ENCODE measurements at places on chromosomes 5 and 9.

DNA sequence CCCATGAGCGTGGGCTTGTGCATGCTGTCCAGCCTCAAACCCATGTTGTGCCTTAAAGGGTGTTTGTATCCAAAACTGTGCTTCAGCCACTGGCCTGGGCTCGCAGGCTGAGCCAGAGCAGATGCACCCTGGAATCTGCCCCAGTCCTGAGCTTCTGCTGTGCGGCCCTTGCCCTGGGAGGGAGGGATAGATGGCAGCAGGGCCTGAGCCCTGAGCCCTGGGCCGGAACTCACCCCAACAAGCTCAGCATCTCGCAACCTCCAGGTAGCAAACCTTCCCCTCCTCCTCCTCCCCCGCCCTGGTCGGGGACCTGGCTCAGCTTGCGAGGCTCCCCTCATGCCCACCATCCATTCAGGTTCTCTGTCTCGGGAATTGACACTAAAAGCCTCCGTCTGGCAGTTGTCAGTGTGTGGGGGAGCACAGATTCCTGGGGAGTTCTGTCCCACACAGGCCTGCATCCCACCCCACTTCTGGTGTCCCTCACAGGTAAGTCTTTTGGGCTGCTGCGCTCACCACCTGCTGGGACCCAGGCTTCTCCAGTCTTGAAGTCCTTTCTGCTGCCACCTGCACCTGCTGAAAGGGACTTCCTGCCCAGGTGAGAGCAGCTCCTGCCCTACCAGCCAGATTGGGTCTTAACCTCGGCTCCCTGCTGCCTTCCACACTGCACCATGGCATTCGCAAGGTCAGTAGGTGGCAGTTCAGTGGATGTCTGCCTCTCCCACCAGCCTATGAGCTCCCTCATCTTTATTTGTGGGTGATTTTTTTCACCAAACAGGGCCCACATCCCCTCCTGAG lies 55.2 kb upstream of the OLFM1 start:
- no peak for DNase-seq

DNA sequence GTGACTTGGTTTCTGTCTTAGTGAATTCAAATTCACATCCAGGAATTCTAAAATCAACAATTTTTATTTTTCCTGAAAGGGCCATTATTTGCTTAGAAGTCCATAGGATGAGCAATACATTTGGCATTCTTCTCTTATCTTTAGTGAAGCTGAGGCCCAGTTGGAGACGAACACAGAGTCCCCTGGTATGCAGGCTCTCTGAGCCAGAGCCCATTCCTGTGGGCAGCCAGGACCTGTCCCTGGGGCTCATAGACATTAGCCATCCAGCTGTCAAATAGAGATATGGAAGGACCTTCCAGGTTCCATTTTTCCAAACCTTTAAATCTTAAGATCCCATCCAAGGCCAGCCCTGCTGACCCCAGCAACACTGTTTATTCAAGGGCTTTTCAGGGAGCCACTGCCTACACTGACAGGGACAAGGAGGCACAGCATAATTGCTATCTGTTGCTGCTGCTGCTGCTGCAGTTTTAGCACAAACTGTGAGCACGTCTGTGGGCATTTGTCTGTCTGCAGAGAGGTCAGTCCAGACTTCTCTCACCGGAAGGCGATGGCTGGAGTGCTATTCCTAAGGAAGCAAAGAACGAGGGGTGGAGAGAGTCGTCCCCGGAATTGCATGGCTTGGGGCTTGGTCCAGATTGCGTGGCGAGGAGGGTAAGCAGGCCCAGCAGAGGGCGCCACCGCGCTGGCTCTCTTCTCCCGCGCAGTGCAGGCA lies 639.0 kb downstream of the CCDC171 start:
- DNase-seq, result peak; percentile 16

- DNase-seq, result no peak
These were observed 30.9 kb downstream of the S1PR3 start for GRCh38 chr9:89022001-89022759.

DNA sequence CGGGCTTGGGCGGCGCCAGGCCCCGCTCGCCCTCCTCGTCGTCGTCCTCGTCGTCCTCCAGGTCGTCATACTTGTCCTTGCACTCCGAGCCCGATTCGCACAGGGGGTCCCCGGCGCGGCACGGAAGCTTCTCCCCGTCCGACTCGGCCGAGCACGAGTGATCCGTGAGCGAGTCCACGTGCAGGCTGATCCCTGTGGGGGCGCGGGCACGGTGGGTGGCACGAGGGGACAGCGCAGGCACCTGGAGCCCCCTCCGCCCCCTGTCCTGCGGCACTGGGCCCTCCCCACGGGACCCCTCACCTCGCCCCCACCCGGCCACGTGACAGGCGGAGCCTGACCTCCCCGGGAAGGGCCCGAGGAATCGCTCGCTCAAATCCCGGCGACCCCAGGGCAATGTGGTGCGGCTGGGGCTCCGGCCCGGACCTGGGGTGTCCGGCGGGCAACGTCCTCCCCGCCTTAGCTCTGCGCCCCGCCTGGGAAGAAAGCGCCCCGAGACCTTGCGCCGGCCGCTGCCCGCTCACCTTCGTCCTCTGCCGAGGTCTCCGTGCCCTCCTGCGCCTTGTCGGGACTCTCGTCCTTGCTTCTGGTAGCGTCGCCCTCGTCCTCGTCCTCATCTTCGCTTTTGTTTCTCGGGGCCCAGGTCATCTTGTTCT lies 2.5 kb downstream of the IRX2 start:
- no peak for DNase-seq

DNA sequence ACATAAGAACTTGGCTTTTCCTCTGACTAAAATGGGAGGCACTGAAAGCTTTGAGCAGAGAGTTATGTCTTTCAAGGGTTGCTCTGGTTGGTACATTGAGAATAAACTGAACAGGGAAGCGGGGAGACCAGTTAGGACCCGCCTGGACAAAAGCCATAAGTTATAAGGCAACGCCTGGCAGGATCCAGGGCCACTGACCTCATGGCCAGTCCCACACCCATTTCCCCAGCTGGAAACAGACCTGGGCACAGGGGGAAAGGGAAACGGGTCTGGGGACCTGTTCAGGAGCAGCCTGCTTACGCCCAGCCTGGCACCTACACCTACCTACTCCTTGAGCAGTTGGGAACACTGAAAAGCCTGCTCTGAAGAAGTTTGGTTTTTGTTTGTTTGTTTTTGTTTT lies 1.3 kb downstream of the SPINK4 start:
- no peak for DNase-seq

GRCh38 chr5:142590451-142591231 lies 95.2 kb downstream of the FGF1 start:
- no peak for DNase-seq

GRCh38 chr5:34656700-34657273 lies 659 bp downstream of the RAI14 start:
- DNase-seq, result no peak

DNA sequence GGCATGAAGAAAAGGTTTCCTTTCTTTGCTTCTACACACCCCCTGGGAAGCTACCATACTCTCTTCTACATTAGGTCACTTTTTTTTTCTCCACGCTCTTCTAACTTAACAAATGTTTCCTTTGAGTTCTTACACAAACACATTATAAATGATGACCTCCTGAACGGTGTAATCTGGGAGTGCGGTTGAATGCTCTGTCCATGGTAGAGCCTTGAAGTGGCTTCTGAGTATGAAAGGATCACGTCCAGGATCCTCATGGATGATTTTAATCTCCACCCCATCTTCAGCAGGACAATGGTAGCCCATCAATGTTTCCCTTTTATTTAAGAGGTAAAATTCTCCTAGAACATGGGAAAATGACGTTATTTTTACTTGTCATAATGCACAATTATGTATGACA lies 587.3 kb downstream of the SEMA5A start:
- no peak for DNase-seq

DNA sequence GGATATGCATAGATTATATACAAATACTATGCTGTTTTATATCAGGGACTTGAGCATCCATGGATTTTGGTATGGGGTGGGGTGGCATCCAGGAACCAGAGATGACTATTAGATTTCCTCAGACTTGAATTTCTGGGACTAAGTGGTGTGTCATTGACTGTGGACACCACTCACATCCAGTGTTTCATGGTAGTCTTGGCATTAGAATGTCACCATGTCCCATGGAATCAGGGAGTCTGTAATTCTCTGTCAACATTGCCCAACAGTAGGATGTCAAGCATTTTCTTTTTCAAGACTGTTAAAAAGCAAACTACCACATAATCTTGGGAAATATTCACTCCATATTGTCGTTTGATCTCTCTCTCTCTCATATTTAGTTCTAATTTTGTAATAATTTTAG lies 13.1 kb downstream of the ISOC1 start:
- no peak for DNase-seq

- DNase-seq, result peak; percentile 23
These were observed 219.4 kb downstream of the ATPSCKMT start for GRCh38 chr5:10030219-10030831.

DNA sequence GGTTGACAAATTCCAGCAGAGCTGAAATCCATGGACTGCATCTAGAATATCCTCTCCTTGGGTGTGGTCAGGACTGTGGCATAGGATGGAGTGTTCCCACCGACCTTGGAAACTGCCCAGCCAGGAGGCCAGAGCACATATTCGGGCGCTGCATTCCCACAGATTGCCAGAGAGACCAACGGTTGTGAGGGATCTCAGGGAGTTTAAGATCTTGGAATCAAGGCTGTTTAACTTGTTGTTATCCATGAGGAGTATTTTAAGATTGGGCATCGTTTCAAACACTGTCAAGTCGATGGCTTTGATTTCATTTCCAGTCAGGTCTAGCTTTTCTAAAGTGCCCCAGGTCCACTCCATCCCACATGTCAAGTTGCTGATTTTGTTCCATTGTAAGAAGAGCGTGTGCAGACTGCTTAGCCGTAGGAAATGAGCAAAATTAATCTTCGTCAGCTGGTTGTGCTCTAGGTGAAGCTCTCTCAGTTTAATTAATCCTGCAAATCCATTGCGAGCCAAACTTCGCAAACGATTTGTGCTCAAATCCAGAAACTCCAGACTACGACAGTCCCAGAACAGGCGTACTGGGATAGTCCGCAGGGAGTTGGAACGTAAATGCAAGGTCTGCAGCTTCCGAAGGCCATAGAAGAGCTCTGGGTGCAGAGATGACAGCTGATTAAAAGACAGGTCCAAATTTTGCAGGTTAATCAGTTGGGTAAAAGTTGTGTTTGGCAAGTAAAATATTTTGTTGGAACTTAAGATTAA lies 1.5 kb downstream of the LRRTM2 start:
- DNase-seq, result no peak

GRCh38 chr5:17455942-17456341 lies 42.1 kb upstream of the TAF11L2 start:
- DNase-seq, result no peak

DNA sequence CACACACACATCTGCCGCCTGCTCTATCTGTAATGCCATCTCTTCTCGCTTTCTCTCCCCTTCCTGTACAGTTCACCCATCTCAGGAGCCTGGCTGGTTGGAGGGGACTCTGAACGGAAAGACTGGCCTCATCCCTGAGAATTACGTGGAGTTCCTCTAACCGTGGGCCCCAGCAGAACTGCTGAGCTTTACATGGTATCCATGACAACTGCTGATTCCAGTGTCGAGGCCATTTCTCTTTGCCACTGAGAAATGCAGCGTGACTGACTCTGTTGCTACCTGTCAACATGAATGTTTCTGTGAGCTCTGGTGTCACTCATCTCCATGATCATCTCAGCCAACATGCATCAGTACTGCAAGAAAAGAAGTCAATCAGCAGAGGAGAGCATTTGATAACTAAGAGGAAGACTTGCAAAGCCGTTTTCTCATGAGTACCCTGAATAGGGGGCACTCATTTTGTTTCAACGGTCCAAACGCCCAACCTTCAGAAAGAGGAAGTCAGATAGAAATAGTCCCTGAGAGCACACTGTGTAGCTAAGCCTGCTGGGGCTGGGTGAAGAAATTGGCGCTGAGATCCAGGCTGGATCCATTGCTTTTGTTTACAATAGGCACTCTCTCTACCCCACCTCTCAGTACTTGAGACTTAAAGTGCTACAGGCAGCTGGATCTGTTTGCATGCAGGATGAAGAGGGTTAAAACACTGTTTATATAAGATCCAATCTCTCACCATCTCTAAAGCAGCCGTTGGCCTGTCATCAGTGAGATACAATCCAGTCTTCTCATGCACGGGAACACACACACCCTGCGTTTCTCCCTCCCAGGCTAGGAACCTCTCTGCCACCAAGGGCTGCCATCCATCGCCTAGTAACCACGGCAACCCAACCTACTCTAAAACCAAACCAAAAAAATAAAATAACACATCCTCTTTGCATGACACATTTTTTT lies 180.9 kb downstream of the NR3C1 start:
- no peak for DNase-seq

- no peak for DNase-seq
These were observed 310.2 kb downstream of the PDE4D start for GRCh38 chr5:59583151-59583809.

DNA sequence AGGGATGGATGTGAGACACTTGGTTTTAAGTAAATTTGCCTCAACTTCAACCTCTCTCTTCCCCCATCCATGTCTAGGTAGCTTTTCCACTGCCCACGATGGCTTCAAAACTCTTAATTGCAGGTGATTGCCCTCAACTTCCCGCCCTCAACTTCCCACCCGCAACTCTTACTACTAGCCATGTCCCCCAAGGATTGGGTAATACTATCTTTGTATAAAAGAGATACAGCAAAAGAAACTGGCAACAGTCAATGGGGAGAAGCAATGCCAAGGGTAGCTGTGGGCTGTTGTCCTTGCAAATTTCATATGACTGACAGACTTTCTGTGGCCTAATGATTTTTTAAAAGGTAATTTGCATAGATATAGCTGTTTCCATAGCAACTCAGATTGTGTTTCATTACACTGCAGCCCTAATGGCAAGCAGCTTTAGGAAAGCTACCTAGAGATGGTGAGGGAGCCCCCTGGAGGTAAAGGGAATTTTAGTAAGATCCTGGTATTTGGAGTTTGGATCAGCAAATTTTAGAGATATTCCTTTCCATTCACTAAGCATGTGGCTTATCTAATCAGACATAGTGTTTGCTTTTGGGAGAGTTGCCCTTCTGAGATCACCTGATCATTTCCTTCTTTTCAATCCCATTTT lies 421.5 kb upstream of the DAP start:
- DNase-seq, result peak; percentile 18

DNA sequence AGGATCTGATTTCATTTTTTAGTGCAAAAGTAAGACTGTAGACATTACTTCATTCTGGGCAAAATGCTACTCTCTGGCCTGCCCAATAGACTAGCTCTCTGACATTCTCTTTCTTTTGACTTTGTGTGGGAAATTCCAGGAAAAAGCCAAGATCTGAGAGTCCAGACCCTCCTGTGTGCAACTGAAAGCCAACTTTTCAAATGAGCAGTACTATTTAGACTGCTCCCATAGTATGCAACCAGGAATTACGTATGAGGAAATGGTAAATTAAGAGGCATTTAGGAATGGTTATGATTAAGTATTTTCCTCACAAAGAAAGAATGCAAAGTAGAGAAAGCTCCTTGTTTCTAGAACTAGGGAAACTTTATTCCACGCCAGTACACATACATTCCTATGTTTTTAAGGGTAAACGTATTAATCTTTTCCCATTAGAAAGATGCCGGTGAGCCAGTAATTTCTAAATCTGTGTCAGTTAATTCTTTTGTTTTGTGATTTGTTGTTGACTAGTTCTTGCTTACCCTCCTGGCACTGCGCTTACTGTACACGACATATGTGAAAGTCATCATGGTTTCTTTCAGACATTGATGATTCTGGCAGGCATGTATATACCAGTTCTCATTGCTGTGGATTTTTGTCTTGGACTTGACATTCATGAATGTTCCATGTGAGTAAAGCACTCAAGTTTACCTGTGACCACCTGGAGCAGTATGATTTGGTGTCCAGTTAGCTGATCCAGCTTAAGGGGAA lies 56.0 kb downstream of the AOPEP start:
- DNase-seq, result no peak

GRCh38 chr9:19965336-19965735 lies 176.5 kb upstream of the SLC24A2 start:
- DNase-seq, result no peak

GRCh38 chr9:116646661-116647514 lies 40.2 kb upstream of the TRIM32 start:
- peak; percentile 24 for DNase-seq

- no peak for DNase-seq
These were observed 3.4 kb downstream of the LMNB1 start for GRCh38 chr5:126780165-126780827.
